ENCODE measurements at places on chromosomes 12 and 14. TPM values are rescaled to one million over a fixed set of nuclear protein-coding genes. Genes with fewer than 3 reads are reported as not detected.

The HHIPL1 gene
- 0.16 TPM for total RNA-seq

- no peak for DNase-seq
Measured at GRCh38 chr14:88521818-88522217, 33.0 kb downstream of the PTPN21 start.

The IL23A gene
- 9.6 TPM for total RNA-seq

DNA sequence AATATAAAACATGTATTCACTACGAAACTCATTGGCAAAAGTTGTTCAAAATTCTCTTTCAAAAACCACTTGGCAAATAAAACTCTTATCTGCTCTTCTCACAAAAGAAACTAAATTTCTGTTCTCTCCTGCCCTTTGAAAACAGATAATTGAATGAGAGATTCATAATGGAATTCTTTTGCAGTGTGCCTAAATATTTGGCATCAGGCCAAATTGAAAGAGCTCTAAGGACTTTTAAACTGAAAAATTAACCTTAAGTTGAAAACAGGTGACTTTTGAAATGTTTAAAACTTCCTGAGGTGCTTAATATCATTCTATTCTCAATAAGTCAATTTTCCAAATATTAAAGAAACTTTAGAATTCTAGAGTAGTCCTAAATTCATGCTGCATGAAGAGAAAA, 136.4 kb downstream of the FSCB start:
- no peak for DNase-seq

The TAS2R31 gene
- total RNA-seq = 4.4 TPM

DNA sequence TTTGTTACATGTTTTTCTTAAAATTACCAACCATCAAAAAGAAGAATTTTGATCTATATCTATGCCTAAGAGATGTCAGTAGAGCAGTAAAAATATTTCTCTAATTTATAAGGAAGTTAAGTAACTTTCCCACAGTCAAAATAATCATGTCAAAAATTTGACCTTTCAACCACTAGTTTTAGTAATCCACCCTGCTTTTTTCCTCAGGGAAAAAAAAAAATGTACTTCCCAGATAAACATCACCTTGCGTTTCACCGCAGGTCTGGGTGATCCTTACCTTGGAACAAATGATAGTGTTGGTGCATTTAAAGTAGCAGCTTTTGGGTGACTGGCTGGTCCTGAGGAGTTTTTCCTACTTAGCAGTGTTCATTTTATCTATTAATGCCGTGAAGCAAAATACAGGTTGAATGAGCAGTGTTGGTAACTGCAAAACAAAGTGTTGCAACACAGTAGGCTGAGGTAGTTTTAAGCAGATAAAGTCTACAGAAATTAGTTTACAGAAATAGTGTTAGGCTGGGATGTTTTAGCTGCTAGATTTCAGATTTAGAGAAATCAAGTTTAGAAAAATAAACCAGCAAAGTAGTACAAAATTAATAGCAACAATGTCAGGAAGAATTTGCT, 137.2 kb upstream of the DNM1L start:
- DNase-seq = no peak

The PTPRB gene
- not detected for total RNA-seq

DNA sequence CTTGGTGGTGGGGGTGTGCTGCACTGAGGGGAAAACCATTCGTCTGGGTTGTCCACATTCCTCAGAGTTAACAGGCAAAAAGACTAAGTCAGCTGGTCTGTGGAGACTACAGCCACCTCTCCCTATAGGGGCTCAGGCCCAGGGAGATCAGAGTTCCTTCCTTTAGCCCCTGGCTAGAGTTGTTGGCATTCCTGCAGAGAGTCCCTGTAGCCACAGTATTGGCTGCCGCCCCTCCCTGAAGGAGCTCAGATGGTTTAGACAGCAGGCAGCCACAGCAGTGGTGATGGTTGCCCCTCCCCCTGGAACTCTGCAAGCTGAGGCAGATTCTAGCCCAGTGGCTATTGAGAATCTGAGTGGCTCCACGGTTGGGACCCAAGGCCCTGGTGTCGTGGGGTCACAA, 1072.5 kb upstream of the ATXN7L3B start:
- no peak for DNase-seq

GRCh38 chr12:106145539-106146447, 7.0 kb upstream of the NUAK1 start:
- DNase-seq = no peak
